ENCODE measurements at places on chromosomes 1 and 21. TPM values are rescaled to one million over a fixed set of nuclear protein-coding genes. Genes with fewer than 3 reads are reported as not detected.

DNA sequence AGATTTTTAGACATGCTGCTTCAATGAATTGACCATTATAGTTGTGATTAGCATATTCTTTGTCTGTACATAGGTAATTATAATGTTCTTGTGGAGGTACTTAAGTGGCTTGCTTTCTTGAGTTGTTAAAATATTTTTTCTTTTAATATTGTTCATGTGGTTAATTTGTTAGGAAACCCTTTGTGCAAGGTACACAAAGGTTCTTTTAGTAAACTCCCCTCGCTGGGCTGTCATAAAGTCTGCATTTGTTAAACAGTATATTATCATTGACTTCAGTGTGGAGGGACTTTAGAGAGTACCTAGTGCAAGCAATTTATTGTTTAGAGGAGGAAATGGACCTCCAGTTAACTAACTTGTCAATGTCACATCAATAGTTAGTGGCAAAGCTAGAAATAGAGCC is 52.5 kb downstream of the DISP1 start:
- no peak for DNase-seq

- DNase-seq, result no peak
Observed at GRCh38 chr1:77468949-77469710, 187.3 kb downstream of the AK5 start.

DNA sequence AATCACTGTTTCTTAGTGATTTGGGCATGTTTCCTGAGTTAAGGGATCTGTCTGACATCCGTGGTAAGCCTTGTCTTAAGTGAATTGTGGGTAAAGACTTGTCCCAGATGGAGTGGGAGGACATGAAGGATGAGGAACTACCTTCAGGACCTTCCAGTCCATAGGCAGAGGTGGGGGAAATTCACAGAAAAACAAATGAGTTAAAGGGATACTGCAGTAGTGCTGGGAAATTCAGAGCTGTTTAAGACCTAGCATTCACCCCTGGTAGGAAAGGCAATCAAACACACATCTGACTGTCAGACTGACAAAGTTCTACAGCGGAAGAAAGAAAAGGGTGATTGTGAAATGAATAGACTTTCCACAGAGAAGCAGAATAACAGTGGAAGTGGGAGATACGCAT is 3.0 kb downstream of the GNAT2 start:
- DNase-seq, result no peak

DNA sequence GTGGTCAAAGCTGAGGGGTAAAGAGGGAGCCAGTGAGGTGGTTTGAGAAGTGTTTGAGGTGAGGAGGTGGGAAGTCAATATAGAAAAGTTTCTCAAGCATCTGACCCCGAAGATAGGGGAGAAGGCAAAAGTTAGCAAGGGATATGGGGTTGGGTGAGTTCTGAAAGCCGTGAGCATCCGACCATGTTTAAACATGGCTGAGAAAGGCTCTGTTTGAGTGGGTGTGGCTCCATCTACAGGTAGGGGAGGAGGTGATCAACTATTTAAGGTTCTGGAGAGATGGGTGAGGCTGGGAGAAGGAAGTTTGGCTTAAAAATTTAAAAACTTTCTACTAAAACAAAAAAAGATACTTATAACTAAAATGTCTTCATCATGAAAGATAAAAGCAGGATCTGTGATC is 273.8 kb downstream of the KCNJ6 start:
- no peak for DNase-seq

DNA sequence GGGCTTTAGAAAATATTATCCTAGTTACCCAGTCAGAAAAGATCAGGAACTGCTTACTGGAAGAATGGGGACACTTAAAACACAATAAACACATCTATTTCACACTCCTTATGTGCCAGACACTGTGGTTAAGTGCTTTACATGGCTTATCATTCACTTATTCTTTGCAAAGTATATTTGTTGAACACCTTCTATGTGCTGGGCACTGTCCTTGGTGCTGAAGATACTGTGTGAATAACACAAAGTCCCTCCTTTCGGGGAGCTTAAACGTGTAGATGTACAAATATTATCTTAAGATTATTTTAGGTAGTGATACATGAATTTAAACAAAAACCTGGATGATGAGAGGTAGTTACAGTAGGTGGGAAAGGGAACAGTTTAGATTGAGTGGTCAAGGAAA is 169.3 kb downstream of the ST6GALNAC5 start:
- no peak for DNase-seq

DNA sequence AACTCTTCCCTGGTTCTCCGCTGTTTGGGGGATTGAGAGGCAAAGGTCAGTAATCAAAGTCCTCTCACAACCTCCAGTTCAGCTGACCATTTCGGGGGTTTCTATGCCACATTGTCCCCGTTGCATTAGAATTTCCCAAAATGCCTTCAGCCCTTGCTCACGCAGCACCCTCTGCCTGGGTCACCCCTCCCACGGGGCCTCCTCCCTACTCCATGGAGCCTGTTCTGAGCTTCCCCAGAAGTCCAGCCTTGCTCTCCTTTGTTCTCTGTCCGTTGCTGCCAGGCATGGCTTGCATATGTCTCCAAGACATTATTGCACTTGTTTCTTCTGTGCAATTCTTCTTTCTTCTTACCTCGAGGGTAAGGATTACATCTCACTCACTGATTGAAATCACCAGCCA is 16.5 kb downstream of the DMRTB1 start:
- DNase-seq, result no peak

- DNase-seq, result no peak
Observed at GRCh38 chr1:151146072-151146411, 389 bp downstream of the SEMA6C start.

DNA sequence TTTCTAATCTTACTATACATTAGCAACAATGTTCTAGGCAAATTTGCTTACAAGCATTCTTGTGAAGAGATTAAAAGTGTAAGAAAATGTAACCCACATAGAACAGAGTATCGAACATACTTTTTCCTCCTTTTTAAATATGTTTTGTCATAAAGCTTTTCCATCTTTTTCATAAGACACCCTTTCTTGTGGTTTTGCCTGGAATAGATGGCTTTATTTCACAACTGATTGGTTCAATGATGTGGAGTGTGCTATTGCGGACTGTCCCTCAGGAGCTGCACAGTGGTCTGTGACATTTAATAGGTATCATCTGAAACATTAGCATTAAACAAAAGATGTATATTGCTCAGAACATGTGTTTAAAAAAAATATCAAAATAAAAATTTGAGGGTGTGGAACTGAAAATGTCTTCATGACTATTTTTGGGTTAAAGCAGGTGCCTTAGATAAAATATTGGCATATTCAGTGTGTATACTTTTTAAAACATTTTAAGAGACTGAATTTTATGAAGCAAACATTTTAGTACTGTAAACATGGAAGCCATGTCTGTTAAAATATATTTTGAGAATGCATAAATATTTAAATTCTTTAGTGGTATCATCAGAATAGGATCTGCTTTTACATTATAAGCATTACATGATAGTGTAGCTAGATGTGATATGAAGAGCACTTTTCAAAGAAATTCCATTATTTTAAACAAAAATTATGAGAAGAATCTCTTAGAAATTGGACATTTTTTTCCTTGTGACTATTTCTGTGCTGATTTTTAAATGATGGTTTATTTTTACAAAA is 48.3 kb upstream of the C1orf146 start:
- no peak for DNase-seq

DNA sequence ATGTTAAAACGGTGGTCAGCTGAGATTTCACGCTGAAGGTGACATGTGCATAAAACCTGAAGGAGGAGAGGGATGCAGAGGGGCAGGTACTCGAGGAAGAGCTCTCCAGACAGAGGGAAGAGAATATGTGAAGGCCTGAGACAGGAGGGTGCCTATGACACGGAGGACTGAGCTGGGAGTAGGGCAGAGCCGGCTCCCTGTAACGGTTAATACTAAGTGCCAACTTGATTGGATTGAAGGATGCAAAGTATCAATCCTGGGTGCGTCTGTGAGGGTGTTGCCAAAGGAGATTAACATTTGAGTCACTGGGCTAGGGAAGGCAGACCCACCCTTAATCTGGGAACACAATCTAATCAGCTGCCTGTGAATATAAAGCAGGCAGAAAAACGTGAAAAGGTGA is 136.2 kb upstream of the SYT6 start:
- DNase-seq, result no peak

DNA sequence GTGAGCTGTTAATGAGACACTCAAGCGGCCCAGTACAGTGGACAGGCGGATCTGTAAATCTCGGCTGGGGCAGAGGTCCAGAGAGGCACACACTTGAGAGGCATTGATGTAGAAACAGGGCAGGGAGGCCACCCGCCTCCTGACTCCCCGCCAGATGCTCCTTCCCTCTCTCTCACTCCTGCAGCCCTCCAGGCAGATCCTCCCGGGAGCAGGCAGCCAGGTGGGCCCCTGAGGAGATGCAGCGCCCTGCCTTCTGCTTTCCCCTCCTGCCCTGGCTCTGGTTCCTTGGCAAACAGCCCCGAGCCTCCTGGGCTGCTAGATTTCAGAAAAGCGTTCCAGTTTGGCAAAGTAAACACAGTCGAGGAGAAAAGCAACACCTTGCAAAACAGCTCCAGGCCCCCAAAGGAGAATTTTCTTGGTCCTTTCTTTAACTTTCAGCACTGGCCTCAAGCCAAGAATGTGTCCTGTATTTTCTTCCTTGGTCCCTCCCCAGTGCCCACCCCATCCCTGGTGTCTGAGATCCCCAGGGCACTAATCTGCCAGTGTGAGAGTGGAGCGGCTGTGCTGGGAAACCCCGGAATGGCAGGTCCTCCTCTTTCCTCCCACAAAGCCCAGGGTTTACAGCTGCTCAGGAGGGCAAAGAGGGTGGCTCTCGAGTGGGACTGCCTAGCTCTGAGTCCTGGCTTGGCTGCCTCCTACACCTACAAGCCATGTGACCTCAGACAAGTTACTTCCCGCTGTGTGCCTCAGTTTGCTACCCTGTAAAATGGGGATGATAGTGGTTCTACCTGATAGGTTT is 29.4 kb upstream of the IFNLR1 start:
- no peak for DNase-seq

GRCh38 chr21:45427331-45428271 is 22.6 kb downstream of the COL18A1 start:
- peak; percentile 85 for DNase-seq

DNA sequence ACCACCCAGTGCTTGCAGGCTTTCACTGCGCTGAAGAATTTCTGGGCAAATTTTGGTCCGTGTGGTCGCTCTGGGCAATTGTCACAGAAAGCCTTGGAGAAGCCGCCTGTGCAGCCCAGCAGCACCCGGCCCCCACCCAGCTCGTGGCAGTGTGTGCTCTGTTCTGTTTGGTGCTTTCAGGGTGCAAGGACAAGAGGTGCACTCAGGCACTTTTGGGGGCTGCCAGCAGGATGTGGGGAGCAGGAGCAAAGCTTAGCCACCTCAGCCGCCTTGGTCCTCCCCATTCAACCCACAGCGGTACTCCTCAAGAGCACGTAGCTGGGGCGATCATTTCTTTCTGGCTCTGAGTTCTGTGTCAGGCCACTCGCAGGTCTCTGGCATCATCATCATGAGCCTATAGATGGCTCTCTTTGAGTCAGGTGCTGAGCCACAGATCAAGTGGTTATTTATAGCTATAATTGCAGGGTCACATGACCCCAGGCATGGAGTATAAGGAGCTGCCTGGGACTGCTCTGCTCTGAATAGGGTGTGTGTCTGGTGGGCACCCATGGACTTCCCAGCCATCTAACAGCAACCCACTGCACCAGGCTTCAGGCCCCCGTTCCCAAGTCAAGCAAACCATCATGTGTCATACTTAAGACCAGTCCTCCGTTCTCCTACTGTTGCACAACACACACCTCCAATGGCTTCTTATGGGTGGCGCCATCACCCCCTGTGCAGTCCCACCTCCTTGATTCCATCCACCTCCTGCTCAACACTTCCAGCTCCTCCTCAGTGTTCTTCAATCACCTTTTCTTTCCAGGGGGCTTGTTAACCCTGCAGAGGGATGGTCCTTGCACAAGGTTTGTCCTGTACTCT is 18.1 kb upstream of the TENT5C start:
- DNase-seq, result no peak

DNA sequence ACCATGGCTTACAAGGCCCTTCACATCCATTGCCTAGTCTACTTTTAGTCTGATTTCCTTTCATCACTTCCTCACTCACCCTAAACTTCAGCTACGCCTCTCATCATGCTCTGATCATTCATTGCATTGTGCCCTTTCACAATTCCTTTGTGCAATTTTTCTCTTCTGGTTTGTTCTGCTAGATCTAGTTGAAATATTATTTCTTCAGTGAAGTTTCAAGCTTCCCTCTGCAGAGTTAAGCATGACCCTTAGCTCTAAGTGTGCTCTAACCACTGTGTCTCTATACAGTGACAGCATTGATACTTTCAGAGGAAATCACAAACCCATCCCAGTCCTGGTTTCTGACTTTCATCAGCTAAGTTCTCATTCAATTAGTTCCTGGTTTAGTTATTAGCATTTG is 166.1 kb downstream of the PLA2G4A start:
- DNase-seq, result no peak

GRCh38 chr1:210340311-210340710 is 11.6 kb downstream of the HHAT start:
- DNase-seq, result no peak

DNA sequence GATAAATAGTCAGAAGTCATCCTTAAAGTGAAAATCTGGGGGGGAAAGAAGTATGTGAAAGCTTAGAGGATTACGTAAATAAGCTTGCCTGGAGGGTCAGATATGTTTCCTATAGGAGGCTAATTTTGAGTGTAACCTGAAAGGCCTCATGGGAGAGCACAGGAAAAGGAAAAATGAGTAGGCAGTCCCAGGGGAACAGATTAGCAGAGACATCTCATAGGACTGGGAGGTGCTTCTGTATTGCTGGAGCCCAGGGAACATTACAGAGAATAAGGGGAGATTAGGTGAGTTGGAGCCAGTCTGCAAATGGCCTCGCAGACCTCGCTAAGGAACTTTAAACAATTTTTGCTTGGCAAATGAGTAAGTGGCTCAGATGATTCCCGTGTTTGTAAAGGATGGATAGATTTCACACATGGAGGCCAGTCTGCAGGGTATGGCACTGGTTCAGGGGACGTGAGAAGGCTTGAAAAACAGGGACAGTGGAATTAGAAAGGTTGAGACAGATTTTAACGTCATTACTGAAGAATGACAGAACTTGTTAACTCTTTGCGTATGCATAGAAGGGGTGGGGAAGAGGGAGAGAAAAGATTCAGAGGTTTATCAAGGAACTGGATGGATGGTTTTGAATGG is 149.1 kb downstream of the GREM2 start:
- no peak for DNase-seq

DNA sequence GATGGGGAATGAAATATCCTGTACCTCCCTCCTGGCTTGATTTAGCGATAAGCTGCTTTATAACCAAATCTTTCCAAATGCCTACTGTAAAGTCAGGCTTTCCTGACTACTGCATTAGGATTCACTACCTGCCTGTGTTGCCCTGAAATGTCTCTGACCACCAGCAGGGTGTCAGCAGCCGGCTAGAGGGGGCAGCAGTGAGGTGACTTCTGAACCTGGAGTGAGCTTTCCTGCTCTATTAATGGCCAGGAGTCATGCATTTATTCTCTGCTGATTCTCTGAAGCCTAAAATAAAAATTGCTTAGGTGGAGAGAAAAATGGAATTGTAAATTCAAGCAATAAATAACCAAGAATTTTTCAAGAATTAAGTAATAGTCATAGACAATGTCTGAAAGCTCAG is 2.5 kb downstream of the BACE2 start:
- DNase-seq, result peak; percentile 49

- no peak for DNase-seq
Observed at GRCh38 chr1:192170196-192170984, 12.1 kb downstream of the RGS18 start.

BATF3 gene
- 4.2 TPM for total RNA-seq

CLCA1 gene
- total RNA-seq, result 0.37 TPM

RGS13 gene
- 3.4 TPM for total RNA-seq

FCRL5 gene
- total RNA-seq, result 0.14 TPM

FNDC5 gene
- total RNA-seq, result 8.4 TPM

CADM3 gene
- total RNA-seq, result 5.2 TPM

SDHB gene
- total RNA-seq, result 89.7 TPM

THEM5 gene
- not detected for total RNA-seq

LCE3E gene
- total RNA-seq, result not detected
